Activated T-cell treated with anti-CD3 and anti-CD28 coated beads, Interleukin-2, amount 50 U/mL, for 1 hour (primary cell): ENCODE measurements at places on chromosomes 2 and 18.

GRCh38 chr2:97714084-97714949 lies 941 bp downstream of the ZAP70 start:
- DNase-seq = peak; percentile 39

DNA sequence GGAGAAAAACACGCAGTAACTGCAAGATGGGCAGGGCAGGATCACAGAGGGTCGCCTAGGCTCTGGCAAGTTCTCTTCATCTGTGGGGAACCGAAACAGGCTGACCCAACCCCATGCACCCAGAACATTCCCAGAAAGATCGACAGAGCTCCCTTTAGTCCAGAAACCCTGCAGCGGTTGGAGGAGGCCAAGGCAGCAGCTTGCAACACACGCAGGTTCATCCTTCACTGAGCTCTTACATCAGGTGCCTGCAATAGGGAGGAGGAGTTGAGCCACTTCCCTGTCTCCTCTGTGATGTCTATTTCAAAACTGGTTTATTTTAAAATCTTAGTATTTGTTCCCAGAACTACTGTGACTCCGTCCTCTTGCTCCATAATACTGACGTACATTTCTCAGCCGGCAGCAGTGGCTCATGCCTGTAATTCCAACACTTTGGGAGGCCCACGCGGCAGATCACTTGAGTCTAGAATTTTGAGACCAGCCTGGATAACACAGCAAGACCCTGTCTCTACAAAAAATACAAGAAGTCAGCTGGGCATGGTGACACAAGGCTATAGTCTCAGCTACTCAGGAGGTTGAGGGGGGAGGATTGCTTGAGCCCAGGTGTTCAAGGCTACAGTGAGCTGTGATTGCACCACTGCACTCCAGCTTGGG lies 11.5 kb upstream of the SLC11A1 start:
- DNase-seq = no peak

GRCh38 chr2:23624378-23624777 lies 239.4 kb downstream of the KLHL29 start:
- no peak for DNase-seq

- DNase-seq = no peak
These were observed 53.9 kb downstream of the NCK2 start for GRCh38 chr2:105798595-105798994.

DNA sequence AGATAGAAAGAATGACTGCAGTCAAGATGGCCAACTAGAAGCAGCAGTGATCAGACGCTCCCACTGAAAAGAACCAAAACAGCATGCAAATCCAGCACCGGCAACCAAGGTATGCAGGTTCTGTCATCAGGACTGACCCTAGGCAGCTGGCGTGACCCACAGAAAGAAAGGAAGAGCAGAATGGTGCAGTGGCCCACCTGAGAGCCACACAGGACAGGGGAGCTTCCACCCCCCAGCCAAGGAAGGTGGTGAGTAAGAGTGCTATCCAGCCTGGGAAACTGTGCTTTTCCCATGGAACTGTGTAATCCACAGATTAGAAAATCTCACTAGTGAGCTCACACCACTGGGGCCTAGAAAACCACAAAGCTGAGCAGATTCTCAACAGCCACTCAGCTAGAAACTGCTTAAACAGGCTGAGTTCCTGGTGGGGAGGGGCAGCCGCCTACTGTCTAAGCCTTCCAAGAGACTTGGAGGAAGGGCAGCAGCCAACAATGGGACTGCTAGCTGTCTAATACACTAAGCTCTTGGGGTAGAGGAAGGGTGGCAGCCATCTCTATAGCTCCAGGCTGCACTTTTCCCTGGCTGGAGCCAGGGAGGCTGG lies 127.9 kb downstream of the EVA1A start:
- DNase-seq = no peak

DNA sequence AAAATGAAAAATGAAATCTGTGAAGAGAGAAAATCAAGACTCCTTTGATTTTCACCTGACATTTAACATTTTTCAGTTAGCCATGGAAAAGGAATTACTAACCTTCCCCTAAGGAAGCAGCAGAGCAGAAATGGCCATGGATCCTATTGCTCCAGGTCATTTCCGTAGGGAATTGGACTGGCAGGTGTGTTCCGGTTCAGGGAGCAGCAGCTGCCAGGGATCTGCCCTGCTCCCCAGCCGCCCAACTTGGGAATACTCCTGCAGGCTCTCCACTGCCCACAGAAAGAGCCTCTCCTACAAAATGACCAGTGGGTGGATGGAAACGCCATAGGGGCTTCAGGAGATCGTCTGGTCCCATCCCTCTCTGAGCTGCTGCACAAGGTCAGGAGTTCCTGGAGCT lies 86.0 kb upstream of the MAPK4 start:
- no peak for DNase-seq

DNA sequence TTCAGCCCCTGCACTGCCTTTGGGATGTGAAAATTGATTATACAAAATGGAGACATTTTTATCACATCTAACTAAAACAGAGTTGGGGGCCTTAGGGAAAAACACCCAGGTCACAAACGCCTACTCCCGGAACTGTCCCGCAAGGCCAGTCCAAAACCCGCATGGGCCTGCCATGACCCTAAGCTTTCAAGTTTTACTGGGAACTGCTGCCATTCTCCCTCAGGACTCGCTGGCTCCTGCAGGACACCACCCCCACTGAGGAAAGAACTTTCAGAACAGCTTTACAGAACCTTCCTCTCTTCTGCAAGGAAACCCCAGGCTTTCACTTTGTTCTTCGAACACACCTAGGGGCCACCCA lies 320.4 kb upstream of the HS6ST1 start:
- peak; percentile 10 for DNase-seq

- DNase-seq = no peak
These were observed 51.1 kb upstream of the EHBP1 start for GRCh38 chr2:62654423-62654791.

- DNase-seq = no peak
These were observed 515.0 kb downstream of the TMEM182 start for GRCh38 chr2:103276869-103277268.

DNA sequence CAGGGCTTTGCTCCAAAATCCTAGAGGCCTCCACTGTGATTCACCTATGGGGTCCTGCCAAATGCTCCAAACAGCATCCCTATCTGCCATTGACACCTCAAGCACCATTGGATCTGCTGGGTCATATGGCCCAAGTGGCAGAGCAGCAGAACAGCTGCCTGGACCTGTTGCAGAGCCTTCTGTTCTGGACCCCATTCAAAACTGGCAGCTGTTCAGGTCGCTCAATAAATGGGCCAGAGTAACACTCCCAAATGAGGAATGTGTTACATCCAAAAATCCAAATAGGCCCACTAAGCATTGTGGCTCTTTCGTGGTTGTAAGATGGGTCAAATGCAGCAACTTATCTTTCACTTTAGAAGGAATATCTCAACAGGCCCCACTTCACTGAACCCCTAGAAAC lies 783.6 kb downstream of the DCDC2C start:
- DNase-seq = no peak

DNA sequence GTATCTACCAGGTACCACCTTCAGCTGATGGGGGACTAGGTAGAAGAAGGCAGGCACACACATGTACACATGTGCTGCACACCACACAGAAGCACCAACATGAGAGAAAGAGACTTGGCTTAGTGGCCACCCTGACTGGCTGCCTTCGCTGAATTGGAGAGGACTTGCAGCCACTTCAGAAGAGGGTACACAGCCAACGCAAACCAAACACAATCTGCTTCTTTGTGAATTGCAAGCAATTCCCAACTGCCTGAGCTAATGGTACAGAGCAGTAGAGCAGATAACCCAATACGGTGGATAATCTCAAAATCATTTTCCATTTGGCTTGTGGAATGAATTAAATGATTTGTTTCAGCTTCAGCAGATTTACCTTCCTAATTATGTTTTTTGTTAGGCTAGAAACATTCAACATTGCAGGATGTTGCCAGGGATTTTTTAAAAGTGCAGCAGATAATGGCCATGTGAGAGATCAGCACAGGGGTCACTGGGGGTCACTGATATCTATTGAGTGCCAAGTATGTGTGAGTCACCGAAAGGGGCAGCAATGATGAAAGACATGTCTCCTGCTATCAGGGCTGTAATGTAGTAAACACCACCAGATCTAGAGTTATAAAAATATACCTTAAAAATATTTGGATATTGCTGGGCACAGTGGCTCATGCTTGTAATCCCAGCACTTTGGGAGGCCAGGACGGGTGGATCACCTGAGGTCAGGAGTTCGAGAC lies 652.6 kb downstream of the BCL11A start:
- no peak for DNase-seq

GRCh38 chr2:100833331-100833730 lies 13.4 kb downstream of the NPAS2 start:
- no peak for DNase-seq

DNA sequence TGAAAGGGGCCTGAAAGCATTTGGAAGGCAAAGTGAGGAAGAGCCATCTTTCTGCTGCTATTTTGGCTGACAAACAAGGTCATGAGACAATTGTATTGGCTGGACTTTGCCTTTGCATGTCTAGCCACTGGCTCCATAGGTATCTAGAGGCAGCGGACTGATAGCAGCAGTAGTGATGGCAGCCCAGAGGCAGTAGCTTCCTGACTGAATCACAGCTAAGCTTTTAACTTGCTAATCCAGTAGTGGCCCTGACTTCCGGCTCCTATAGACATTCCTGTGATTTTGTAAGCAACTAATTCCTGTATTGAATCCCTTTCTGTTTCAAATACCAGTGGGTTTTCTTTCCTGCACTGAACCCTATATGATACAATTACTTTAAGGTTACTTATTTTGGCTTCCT lies 69.8 kb upstream of the PDE1A start:
- DNase-seq = no peak

- DNase-seq = no peak
These were observed 59.4 kb downstream of the RHOB start for GRCh38 chr2:20506201-20506685.

- DNase-seq = no peak
These were observed 31.5 kb downstream of the NDC80 start for GRCh38 chr18:2602844-2603243.

DNA sequence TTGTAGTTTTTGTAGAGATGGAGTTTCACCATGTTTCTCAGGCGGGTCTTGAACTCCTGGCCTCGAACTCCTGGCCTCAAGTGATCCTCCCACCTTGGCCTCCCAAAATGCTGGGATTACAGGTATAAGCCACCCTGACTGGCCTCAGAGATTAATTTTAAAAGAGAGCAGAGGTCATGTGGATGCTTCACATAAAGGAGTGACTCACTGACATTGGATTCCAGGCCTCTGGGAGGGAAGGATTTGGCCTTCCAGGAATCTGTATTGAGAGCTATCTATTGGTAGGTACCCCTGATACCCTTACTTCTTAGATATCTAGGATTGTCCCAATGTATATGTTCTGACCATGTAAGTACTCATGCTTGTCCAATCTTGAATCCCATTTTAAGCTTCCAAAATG lies 138.4 kb downstream of the FAM161A start:
- no peak for DNase-seq

GRCh38 chr18:23257686-23258565 lies 122.6 kb downstream of the CABLES1 start:
- no peak for DNase-seq

GRCh38 chr2:134738141-134738870 lies 19.5 kb upstream of the TMEM163 start:
- DNase-seq = no peak

GRCh38 chr2:127485051-127485693 lies 41.1 kb downstream of the IWS1 start:
- DNase-seq = no peak

DNA sequence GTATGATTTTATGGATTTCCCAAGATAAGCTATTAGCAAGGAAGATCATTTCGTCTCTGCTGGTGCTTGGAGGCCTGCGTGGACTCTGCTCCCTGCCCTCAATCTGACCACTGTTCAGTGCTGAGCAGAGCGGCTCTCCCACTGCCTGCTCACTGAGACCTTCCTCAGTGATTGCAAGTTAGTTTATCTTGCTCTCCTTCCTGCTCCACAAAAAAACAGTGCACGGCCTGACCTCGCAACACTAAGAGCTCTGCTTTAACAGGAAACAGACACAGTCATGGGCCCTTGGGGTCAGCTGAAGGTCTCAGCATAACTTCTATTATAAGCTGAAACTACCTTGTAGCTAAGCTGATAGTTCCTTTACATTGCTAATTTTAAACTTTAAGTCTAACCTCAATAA lies 53.1 kb downstream of the PRELID3A start:
- no peak for DNase-seq

DNA sequence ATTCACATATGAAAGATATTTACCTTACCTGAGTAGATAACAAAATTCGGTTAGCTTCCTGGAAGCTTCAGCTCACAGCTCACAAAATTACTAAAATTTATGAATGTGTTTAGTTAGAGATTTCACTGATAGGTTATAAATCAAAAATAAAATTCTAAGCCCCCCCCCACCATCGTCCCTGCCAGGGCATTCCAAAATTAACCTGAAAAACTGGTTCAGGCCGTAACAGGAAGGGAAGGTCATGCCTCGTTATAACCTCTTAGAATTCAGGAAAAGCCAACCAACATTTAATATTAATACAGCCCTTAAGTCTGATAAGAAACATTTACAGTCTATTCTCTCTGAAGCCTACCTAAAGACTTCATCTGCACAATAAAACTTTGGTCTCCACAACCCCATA lies 48.9 kb downstream of the COX7A2L start:
- no peak for DNase-seq

- no peak for DNase-seq
These were observed 99.1 kb downstream of the ADD2 start for GRCh38 chr2:70668911-70669310.
